Hair follicle dermal papilla cell (primary cell): ENCODE measurements at places on chromosomes 12 and 14. TPM values are rescaled to one million over a fixed set of nuclear protein-coding genes. Genes with fewer than 3 reads are reported as not detected.

GPR84 gene
- total RNA-seq: 0.12 and 0.16 TPM in 2 replicates

MYL6 gene
- 831 and 1,406 TPM in 2 replicates for total RNA-seq

KLHL33 gene
- 0.32 and 0.49 TPM in 2 replicates for total RNA-seq

POTEG gene
- total RNA-seq: not detected in 2 replicates

THAP2 gene
- 2.3 and 2.6 TPM in 2 replicates for total RNA-seq

ACACB gene
- 10.7 and 18.5 TPM in 2 replicates for total RNA-seq

RIN3 gene
- total RNA-seq: 10.0 and 15.6 TPM in 2 replicates

SPX gene
- total RNA-seq: 0.32 TPM in 1 of 2 replicates, not detected in the other

CFAP251 gene
- 4.0 and 4.5 TPM in 2 replicates for total RNA-seq

IAPP gene
- not detected in 2 replicates for total RNA-seq

RNF212B gene
- not detected in 2 replicates for total RNA-seq

EP400 gene
- 14.1 and 16.1 TPM in 2 replicates for total RNA-seq

TRAF3 gene
- total RNA-seq: 14.8 and 25.0 TPM in 2 replicates

RND1 gene
- 0.16 TPM in 1 of 2 replicates, not detected in the other for total RNA-seq

TAS2R46 gene
- 2.2 and 6.8 TPM in 2 replicates for total RNA-seq

ADCY4 gene
- 24.2 and 35.5 TPM in 2 replicates for total RNA-seq

SOX5 gene
- total RNA-seq: 0.49 and 0.97 TPM in 2 replicates

ADAMTS20 gene
- 0.12 TPM in 1 of 2 replicates, not detected in the other for total RNA-seq

SERPINA4 gene
- not detected in 2 replicates for total RNA-seq

SLCO1C1 gene
- 0.24 and 0.49 TPM in 2 replicates for total RNA-seq
